ENCODE measurements at places on chromosomes 3 and 15.

DNA sequence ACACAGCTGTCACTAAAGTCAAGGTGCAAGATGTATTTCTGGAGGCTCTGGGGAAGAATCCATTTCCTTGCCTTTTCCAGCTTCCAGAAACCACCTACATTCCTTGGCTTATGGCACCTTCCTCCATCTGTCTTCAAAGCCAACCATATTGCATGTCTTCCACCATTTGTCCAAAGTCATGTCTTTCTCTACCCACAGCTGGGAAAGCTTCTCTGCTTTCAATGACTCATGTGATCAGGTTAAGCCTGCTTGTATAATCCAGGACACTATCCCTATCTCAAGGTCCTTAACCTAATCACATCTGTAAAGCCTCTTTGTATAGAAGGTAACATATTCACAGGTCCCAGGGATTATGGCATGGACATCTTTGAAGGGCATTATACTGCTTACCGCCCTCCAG, 14.2 kb downstream of the ARHGAP31 start:
- H3K36me3 ChIP-seq: peaks cover 38% of the 10 kb centered on the region
- H3K27me3 ChIP-seq: no peaks in the 10 kb centered on the region
- H3K27ac ChIP-seq: no peak overlapping the region
- ATAC-seq: no peak
- H3K4me3 ChIP-seq: no peak overlapping the region

DNA sequence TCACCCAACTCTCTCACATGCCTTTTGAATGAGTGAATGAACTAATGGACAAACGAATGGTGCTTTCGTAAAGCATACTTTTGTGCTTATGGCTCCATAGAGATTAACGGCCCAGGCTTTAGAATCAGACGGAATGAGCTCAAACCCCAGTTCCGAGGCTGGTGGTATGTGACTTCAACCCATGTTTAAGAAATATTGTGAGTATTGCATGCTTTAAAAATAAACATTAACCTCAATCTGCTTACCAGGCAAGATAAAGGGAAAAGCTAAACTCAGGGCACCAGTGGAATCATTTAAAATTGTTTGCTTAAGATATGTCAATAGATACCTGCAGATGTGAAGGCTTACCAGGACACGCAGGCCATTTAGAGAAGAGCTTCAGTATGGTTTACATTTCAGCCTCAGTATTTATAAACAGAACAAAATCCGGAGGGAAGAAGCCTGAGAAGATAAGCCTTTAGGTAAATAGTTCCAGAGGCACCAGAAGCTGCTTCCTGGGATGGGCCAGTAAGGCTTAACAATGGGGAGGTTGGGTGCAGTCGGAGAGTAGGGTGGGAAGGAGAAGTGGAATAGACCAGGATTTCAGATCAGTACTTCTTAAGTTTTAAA, 186.4 kb downstream of the ADAMTS9 start:
- H3K27me3 ChIP-seq: peaks cover 18% of the 10 kb centered on the region
- H3K4me1 ChIP-seq: no peaks in the 10 kb centered on the region
- H3K27ac ChIP-seq: no peak overlapping the region
- no peak overlapping the region for H3K4me3 ChIP-seq
- H3K36me3 ChIP-seq: no peaks in the 10 kb centered on the region

DNA sequence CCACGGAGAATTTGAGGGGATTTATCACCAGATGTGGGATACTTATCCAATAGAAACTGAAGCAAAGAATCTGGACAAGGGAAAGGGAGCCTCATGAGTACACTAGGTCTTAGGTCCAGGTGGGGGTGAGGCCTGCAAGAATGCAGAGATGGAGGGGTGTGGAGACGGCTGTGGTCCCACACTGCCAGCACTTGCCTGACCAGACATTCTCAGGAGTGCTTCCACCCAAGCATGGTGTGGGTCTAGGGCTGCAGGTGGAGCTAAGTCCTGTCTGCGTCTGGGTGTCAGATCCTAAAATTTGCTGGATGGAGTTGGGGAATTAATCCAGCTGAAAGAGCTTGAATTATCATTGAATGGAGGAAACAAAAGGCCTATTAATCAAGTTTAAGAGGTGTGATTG, 14.4 kb downstream of the PML start:
- H3K27me3 ChIP-seq: no peaks in the 10 kb centered on the region
- peaks cover 46% of the 10 kb centered on the region for H3K4me1 ChIP-seq
- H3K36me3 ChIP-seq: peaks cover 58% of the 10 kb centered on the region
- no peak for ATAC-seq
- H3K4me3 ChIP-seq: no peak overlapping the region

DNA sequence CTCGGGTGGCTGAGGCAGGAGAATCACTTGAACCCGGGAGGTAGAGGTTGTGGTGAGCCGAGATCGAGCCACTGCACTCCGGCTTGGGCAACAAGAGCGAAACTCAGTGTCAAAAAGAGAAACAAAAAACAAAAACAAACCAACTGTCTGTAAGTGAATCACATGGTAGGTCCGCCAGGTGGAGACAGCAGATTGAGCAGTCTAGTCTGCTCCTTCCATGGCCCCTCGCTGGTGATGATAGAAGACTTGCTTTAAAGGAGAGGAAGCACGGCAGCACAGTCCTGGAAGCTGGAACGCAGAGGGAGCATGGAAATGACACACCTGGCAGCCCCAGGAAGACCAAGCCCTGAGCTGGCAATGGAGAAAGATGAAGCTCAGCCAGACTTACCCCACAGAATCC, 31.4 kb upstream of the MGLL start:
- no peaks in the 10 kb centered on the region for H3K27me3 ChIP-seq
- peaks cover 11% of the 10 kb centered on the region for H3K4me1 ChIP-seq
- no peaks in the 10 kb centered on the region for H3K36me3 ChIP-seq
- peak overlapping the region; percentile 34 for H3K27ac ChIP-seq

- no peak overlapping the region for H3K4me3 ChIP-seq
- no peak for ATAC-seq
- H3K27me3 ChIP-seq: no peaks in the 10 kb centered on the region
- H3K4me1 ChIP-seq: peaks cover 5% of the 10 kb centered on the region
- no peak overlapping the region for H3K27ac ChIP-seq
These were observed 110.2 kb downstream of the LRTM1 start for GRCh38 chr3:54817628-54818027.

- H3K27me3 ChIP-seq: no peaks in the 10 kb centered on the region
- H3K27ac ChIP-seq: no peak overlapping the region
- no peak for ATAC-seq
- H3K4me3 ChIP-seq: no peak overlapping the region
- no peaks in the 10 kb centered on the region for H3K4me1 ChIP-seq
- no peaks in the 10 kb centered on the region for H3K36me3 ChIP-seq
These were observed 1221.5 kb upstream of the ALCAM start for GRCh38 chr3:104145164-104145563.

DNA sequence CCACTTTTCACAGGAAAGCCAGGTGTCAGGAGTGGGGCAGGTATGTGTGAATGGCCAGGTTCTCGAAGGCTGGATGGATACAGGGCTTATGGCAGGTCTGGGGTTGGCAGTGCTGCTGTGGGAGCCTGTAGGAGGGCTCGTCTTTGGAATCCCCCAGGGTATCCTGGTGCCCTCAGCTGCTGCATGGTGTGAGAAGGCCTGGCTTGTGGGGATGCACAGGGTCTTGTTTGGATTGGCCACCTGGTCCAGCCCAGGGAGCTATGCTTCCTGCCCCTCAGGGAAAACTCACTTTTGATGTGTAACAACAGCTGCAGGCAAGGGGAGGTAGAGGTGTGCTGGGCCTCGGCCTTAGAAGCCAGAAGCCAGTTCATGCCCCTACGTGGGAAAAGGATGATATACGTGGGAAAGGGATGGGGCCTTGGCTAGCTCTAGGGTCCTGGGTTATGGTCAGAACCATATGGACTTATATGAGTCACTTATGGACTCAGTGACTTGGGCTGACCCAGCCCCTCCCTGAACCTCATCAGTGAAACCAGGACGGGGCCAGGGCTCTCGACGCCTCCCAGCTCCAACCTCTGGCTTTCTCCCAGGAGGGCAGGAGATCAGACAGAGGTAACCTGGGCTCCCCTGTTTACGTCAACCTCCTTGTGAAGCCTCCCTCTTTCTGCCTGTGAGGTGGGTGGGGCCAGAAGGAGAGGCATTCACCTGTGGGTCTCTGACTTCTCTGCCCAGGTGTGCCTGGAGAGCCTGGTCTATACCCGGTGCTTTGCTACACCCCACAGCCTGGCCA, 37.8 kb upstream of the CSPG4 start:
- H3K36me3 ChIP-seq: no peaks in the 10 kb centered on the region
- H3K27me3 ChIP-seq: peaks cover 8% of the 10 kb centered on the region
- H3K4me1 ChIP-seq: peaks cover 9% of the 10 kb centered on the region
- no peak for ATAC-seq

DNA sequence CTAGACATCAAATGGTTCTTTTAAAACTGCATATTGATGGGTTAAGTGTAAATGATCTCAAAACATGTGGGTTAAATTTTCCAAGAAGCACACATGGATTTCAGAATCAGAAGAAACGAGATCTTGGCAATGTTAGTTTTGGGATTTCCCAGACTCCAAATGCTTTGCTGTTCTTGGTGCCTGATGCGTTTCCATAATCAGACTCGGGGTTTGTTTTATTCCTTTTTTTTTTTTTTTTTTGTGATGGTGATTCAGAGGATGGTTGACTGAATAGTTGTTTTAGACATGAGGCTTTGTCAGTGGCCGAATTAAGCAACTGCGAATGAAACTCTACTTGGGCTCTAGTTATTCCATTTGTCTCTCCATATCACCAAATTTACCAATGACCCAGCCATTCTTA, 52.2 kb upstream of the FAM98B start:
- no peak for ATAC-seq
- H3K4me3 ChIP-seq: no peak overlapping the region
- H3K27me3 ChIP-seq: peaks cover 13% of the 10 kb centered on the region

DNA sequence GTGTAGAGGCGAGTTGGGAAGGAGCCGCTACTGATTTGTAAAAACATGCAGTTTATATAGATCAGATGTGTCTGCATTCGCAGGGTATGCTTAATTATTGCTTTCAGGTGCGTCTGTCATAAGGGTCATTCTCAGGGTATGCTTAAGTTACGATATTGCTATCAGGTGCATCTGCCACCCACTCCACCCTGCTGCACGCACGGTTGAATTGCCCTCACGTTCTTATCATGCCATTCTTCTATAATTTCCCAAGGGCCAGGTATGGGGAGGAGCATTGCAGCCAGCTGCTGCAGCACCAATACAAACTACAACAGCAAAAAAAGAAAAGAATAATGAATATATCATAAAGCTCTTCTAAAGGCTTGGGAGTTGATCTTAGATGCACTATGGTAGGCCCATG, 230.0 kb downstream of the KBTBD8 start:
- no peak overlapping the region for H3K4me3 ChIP-seq
- no peak overlapping the region for H3K27ac ChIP-seq
- H3K4me1 ChIP-seq: no peaks in the 10 kb centered on the region
- no peaks in the 10 kb centered on the region for H3K27me3 ChIP-seq
- ATAC-seq: no peak

DNA sequence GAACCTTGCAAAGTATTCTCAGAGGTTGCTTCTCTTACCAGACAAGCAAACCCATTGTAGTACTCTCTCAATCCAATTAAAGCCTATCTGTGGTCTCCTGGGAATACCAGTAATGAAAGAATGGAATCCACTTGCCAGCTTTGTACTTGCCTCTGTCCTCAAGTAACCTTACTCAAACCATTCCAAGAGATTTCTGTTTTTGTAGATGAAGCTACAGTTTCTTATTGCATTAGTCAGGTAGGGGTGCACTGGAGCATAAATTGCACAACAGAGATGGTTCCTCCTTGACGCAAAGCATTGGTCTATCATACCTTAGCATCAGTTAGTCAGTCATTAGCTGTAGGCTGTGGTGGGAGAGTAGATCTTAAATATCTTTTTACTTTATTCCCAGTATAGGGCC, 52.9 kb downstream of the BTLA start:
- H3K4me1 ChIP-seq: peaks cover 11% of the 10 kb centered on the region
- H3K4me3 ChIP-seq: no peak overlapping the region
- H3K36me3 ChIP-seq: no peaks in the 10 kb centered on the region
- no peak for ATAC-seq
- no peaks in the 10 kb centered on the region for H3K27me3 ChIP-seq

DNA sequence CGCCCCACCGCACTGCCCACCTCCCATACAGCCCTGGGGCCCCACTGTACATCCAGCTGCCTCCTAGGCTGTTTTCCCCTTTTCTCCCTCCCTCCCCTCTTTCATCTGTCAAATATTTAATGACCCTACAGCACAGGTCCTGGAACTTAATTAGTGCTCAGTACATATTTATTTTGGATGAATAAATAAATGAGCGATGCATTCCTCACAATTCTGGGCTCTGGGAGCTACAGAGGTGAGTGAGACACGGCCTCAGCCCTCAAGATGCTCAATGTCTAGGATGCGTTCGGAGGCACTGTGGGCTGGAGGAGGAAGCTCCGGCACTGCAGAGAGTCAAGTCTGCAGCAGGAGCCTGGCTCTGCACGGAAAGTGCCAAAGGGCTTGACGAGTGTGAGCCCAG, 175.0 kb downstream of the FAM43A start:
- no peak overlapping the region for H3K27ac ChIP-seq
- H3K4me3 ChIP-seq: no peak overlapping the region
- no peaks in the 10 kb centered on the region for H3K36me3 ChIP-seq
- no peak for ATAC-seq
- peaks cover 7% of the 10 kb centered on the region for H3K27me3 ChIP-seq
- H3K4me1 ChIP-seq: peaks cover 26% of the 10 kb centered on the region

GRCh38 chr3:126355777-126356372, 1.3 kb downstream of the KLF15 start:
- no peak overlapping the region for H3K27ac ChIP-seq
- peaks cover 67% of the 10 kb centered on the region for H3K27me3 ChIP-seq
- H3K36me3 ChIP-seq: no peaks in the 10 kb centered on the region

DNA sequence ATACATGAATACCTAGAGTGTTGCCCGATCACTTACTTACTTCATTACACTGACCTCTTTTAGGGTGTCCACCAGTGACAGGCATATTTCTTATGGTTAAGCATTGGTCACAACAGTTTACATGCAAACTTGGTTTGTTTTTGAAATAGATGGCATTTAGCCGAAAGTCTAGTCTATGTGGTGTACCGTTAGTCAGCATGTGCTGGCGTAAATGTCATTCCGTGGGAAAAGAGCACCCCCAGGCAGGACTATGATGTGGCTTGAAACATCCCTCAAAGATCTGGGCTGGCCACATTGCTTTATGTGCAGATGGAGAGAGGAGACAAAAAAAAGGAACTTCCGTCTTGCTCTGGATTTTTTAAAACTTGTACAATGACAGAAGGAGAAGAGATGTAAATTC, 357.0 kb upstream of the ICE2 start:
- H3K27me3 ChIP-seq: peaks cover 17% of the 10 kb centered on the region
- no peak overlapping the region for H3K4me3 ChIP-seq
- no peak overlapping the region for H3K27ac ChIP-seq
- no peaks in the 10 kb centered on the region for H3K36me3 ChIP-seq
- ATAC-seq: no peak

- no peak overlapping the region for H3K4me3 ChIP-seq
- no peak for ATAC-seq
- peak overlapping the region; percentile 33 for H3K27ac ChIP-seq
- H3K27me3 ChIP-seq: no peaks in the 10 kb centered on the region
- no peaks in the 10 kb centered on the region for H3K36me3 ChIP-seq
These were observed 5.5 kb downstream of the SFMBT1 start for GRCh38 chr3:53040351-53040820.

Measured in stimulated activated memory B cell treated with anti-CD40 and anti-IgM and Interleukin-4, amounts not matched to agents 10 μg/mL and 1 μg/mL and 100 μg/mL, for 72 hours (primary cell).